Left renal pelvis (tissue), 4 donors: ENCODE measurements at places on chromosomes 4 and X. TPM values are rescaled to one million over a fixed set of nuclear protein-coding genes. Genes with fewer than 3 reads are reported as not detected.

DNA sequence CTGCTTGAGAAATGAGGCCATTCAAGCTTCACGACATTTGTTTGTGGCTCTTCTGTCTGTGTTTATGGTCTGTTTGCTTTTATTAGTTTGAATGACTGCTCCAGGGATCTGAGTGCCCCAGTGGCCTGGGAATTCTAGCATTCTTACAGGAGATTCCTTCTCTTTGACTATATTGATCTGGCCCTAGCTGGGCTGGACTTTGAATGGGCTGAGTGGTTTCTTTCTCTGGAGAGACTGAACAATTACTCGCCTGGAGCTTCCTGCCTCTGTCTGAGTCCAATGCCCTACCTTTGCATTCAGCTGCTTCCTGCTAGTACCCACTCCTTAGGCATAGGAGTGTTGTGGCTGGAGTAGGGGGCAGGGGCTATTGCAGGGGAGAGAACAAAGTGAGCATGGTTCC, 51.2 kb upstream of the EDA start:
- no peak for DNase-seq

- no peak for DNase-seq
These were observed 237.9 kb downstream of the ARHGAP10 start for GRCh38 chr4:147969573-147970385.

DNA sequence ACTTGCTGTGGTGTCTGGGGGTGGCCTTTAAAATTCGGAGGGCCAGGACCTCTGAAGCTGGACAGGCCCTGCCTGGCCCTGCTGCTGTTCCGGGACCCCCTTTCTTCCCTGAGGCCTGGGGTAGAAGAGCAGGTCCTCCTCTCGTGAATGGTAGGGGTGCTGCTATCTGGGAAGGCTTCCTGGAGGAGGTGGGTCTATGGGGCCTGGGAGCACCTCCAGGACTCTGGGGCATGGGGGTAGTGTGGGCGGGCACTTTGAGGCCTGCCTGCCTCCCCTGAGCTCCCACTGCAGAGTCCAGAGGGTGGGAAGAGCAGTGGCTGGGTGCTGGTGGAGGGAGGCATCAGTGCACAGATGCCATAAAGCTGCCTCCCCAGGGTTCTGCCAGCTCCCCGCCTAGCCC, 4.9 kb upstream of the MXD4 start:
- no peak for DNase-seq

- DNase-seq = no peak
These were observed 739.4 kb upstream of the TENM3 start for GRCh38 chr4:181503687-181504390.

DNA sequence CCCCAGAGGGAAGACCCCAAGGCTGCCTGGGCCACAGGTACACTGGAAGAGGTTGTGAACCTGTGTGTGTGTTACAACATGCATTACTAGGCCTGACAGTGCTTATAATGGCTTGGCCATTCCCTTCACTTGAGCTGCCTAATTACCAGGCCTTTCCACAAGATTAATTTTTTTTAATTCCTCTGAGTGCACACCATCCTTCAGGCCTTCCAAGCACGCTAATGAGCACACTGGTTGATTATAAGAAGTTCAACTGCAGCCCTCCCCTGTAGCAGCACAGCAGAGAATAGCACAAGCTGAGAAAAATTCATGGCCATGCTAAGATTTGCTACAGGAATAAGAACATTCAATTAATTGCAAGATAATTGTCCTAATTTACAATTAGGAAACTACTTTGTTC, 2.2 kb upstream of the SUPT20HL2 start:
- DNase-seq = no peak

JCHAIN gene
- 1.2 TPM for polyA plus RNA-seq

RGN gene
- polyA plus RNA-seq = 4.7 TPM
